ENCODE measurements at places on chromosomes 5 and 9. TPM values are rescaled to one million over a fixed set of nuclear protein-coding genes. Genes with fewer than 3 reads are reported as not detected.

HTR4 gene
- total RNA-seq, result not detected

GRCh38 chr9:68619636-68620035 is 79.0 kb upstream of the TMEM252 start:
- DNase-seq, result no peak

DNA sequence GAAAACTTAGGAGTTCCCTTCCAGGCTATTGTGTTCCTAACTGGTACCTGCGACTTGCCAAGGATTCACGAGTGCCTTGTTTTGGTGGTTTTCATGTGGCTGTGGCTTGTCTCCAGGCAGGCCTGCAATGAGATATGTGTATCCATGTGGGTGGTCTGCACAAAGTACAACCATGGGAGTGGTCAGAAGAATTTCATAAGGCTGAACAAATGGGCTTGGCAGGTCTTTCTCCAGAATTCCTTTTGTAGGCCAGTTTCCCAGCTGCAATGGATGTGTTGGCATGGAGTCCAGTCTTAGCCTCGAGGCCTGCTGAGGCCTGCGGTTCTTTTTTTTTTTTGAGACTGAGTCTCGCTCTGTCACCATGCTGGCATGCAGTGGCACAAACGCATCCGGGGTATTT is 28.8 kb upstream of the MELK start:
- no peak for DNase-seq

CDKN2B-AS1 gene
- total RNA-seq, result 0.07 TPM

DNA sequence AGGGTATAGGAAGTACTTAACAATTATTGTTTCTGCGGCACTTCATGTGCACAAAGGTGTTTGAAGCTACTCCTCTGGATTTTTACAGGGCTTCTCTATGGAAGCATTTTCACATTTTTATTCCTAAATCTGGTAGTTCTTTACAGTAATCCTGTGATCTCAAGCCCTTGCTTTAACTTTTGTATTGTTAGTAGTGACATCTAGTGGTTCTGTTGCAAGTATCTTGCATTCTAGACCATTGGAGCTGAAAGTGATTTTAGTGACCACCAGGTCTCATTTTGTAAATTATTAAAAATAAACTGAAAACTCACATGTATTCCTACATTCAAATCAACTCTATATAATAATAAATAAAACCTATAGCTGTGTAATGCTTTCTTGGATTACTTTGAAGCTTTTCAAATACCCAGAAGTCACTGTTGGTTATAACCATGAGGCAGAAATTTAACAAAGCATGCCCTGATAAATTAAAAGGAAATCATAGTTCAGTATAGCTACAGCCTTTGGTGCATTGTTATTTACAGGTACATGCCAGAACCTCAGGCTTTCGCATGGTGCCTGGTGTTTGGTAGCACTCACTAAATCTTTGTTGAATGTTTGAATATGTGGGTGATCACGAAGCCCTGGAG is 18.9 kb downstream of the RPS23 start:
- peak; percentile 10 for DNase-seq

DNA sequence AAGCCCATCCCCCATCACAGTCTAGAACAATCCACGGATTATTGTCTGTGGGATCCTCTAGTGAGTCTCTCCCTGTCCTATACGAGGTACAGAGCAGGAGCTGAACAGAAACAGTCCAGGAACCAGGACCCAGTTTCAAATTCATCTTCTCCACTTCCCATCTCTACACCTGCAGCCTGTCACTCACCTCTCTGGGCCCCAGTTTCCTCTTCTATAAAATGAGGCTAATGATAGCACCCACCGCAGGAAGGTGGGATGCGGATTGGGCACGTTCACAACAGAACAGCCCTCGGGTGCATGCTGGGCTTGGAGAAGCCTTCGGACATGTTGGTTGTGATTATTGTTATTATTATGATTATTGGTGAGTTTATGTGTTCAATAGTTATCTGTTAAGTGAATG is 78.5 kb downstream of the ANKRD33B start:
- DNase-seq, result no peak

RASGRF2 gene
- total RNA-seq, result 5.3 TPM

GRCh38 chr5:147403651-147404640 is 105.9 kb downstream of the DPYSL3 start:
- no peak for DNase-seq
